Tongue (tissue), 3 donors: ENCODE measurements at places on chromosomes 1 and 21. TPM values are rescaled to one million over a fixed set of nuclear protein-coding genes. Genes with fewer than 3 reads are reported as not detected.
A peak's percentile ranks its signal among the peaks of the same experiment; 100 is the strongest.

DNA sequence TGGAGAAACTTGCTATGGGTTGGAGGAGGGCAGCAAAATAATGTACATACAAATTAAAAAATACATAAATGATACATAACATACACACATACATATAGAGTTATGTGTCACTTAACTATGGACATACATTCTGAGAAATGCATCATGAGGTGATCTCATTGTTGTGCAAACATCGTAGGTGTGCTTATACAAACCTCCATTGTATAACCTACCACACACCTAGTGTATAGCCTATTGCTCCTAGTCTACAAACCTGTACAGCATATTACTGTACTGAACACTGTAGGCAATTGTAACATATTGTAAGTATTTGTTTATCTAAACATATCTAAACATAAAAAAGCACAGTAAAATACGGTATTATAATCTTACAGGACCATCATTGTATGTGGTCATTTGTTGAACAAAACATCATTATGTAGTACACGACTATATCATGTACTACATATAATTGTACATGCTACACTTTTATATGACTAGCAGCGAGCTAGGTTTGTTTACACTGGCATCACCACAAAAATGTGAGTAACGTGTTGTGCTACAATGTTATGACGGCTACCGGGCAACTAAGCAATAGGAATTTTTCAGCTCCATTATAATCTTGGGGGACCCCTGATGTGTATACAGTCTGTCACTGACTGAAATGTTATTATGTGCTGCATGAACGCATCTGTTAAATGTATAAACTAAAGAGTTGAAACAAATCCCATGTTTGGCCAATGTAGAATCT, 35.5 kb downstream of the ITGB3BP start:
- DNase-seq, result peak; percentile 70

GRCh38 chr1:18336801-18337200, 143.9 kb upstream of the KLHDC7A start:
- DNase-seq, result no peak

- no peak for DNase-seq
These were observed 133.8 kb downstream of the GLIS1 start for GRCh38 chr1:53605181-53605580.

PIGC gene
- 24.6 TPM for total RNA-seq

DNA sequence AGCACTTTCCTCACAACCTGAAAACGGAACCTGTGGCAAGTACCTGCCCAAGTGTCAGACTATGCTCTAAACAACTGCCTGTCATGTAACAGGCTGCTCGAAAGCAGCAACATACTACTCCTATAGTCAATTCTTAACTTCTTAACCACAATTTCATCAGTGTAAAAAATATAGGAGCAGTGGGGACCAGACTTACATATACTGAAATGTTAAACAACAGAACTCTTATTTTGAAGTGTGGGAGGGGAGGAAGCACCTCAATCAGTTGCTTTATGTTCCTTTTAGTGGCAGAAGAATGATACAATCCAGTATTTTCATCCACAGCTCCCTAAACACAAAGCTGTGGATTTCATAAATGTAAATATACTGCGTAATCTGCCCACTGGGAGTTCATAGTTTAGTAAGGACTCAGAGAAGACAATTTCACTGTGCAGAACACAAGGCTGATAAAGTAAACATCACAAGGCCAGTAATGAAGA, 44.2 kb downstream of the WLS start:
- peak; percentile 60 for DNase-seq

DNA sequence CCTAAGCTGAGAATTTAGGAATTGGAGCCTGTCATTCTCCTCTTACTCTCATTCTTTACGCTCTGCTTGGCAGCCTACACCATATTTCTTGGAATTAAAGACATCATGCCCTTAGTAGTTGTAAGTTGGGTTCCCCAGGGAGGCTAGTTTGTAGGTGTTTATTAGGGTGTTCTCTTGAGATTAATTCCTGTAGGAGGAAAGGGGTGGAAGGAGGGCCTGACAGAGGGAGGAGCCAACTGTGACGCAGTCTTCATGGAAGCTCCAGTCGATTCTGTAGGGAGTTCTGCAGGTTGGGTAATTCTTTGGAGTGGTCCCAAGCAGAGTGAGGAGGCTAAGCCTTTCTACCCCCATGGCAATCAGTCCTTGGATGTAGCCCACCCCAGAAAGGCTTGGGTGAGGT, 111.4 kb downstream of the HHAT start:
- DNase-seq, result no peak

MYOG gene
- 256 TPM for total RNA-seq

OR6K3 gene
- total RNA-seq, result not detected

LDLRAD2 gene
- 0.21 TPM for total RNA-seq

TNFRSF4 gene
- total RNA-seq, result 2.9 TPM

- DNase-seq, result peak; percentile 5
These were observed 228.9 kb downstream of the TNR start for GRCh38 chr1:175514387-175514953.

SERINC2 gene
- 12.1 TPM for total RNA-seq

FAM167B gene
- total RNA-seq, result 0.31 TPM

DNA sequence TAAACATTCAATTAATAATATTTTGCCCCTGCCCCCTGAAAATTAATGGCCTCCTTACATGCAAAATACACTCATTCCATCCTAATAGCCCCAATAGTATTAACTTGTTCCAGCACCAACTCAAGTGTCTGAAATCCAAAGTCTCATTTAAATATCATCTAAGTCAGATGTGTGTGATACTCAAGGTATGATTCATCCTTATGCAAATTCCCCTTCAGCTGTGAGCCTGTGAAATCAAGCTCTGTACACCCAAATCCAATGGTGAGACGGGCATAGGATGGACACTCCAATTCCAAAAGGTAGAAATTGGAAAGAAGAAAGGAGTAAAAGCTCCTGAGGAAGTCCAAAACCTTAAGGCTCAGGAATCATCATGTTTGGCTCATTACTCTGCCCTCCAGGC, 83.5 kb downstream of the HHAT start:
- no peak for DNase-seq

GRCh38 chr1:206506405-206507283, 687 bp upstream of the RASSF5 start:
- no peak for DNase-seq

BLACAT1 gene
- 0.31 TPM for total RNA-seq

CLCA1 gene
- not detected for total RNA-seq

GRCh38 chr21:43758111-43758641, 17.9 kb downstream of the CSTB start:
- peak; percentile 77 for DNase-seq

DNA sequence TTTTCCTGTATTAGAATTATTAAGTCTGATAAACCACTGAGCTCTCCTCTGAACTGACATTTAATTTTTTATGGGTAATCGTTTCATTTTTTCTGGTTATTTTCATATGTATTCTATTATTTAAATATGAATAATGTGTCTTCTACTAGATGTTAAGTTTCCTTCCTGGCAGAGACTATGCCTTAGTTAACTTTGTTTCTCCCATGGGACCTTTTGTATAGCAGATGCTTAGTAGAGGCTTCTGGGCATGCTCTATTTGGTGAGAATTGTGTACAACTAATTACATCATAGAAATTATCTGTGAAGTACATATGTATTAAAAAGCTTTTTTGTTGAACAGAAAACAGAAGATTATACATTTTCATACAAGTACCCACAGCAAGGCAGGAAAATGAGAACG, 23.4 kb downstream of the CTBS start:
- DNase-seq, result no peak

DNA sequence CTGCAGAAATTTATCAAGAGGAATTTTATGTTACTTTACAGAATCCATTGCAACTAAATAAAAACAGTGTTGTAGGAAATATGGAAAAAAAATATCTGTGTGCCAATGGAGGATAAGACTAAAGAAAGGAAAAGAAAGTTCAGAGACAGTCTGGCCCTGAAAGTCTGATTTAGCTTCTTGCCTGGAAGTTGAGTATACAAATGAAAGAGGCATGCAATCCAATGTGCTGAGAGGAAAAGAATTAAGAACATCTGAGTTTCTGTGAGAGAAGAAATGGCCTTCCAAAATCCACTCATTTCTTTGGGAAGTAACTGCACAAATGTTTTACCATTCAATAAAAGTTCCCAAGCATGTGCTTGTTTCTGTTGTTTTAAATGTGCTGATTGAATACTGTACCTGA, 65.1 kb downstream of the LHX9 start:
- no peak for DNase-seq

DNA sequence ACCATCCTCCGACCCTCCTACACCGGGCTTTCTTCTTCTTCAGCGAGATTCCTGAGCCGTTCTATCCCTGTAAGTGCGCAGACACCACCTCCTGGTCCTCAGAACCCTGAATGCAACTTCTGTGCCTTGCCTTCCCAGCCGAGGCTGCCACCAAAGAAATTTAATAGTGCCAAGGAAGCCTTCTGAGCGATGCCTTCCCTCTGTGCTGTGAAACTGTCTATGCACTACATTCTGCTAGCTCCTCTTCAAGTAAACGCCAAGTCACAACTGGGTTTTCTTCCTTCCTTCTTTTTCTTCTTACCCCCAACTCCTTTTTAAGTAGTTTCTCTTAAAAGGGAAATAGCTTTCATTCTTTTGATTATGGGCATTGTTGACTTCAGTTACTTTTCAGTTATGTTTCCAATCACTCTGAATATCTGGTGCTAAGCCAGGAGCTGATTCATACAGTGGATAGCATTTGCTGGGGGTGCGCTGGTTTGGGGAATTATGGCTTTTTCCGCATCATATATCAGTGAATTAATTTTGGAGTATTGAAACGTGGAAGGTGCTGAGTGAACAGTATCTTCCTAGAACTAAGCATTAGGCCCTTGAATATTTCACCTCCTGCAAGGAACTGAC, 38.6 kb upstream of the GPR88 start:
- no peak for DNase-seq

DNA sequence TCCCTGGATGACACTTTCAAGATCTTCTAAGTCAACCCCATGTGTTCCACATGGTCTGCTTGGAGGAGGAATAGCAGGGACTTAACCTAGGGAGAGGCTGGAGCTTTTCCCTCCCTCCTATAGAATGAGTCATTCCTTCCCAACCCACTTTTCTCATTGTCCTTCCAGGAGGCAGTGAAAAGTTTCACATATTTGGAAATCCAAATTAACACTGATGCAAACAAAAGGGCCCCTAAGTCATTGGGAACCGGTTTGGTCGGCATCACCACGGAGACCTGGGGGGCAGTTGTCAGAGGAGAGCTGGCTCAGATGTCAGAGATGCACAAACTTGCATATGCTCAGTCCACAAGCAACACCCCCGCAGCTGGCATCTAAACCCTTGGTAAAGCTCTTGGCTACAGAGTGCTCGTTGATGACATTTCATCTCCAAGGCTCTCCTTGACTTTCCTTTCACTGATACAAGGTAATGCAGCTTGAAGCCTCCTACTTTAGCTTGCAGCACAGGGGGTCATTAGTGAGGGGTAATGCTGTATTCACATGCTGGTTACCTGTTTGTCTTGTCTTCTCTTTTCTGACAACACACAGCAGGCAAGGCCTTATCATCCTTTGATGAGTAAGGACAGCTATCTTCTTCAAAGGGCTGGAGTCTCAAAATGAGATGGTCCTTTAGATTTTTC, 12.3 kb upstream of the LRRC8D start:
- DNase-seq, result peak; percentile 35

- peak; percentile 73 for DNase-seq
These were observed at the start of gene PRELP for GRCh38 chr1:203475012-203475981. Gene PRELP (plus strand): TSS chr1:203475806. CDS start chr1:203483185, 7,379 bp downstream.

IQGAP3 gene
- 10.3 TPM for total RNA-seq

STIL gene
- 8.8 TPM for total RNA-seq

DNA sequence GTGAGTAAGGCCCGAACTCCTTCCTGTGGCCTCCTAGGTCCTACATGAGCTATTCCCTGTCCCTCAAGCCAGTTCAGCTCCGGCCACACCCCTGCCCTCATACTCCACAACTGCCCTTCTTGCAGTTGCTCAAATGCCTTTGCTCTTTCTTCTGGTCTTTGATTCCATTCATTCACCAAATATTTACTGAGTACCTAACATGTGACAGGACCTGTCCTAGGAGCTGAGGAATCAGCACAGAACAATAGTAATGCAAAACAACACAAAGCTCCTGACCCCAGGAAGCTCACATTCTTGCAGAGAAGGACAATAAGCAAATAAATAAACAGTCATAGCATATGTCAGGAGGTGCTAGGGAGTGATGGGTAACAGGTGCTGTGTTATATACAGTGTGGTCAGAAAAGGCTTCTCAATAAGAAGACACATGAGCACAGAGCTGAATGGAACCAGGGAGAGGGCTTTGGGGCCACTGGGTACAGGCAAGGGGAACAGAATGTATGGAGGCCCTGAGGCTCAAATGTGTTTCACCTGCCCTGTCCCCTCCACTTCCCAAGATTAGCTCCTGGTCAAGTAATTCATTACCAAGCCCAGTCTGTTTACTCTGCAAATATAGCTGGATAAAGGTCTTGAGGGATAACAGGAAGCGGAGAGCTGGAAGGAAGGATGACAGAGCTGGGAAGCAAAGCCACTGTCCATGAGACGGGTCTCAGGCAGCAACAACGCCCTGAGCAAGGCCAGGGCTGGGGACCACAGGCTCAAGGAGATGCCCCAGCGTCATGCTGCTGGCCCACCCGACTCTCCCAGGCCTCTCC, 145.1 kb downstream of the CSMD2 start:
- DNase-seq, result no peak

- DNase-seq, result no peak
These were observed 37.2 kb upstream of the TSPAN2 start for GRCh38 chr1:115126516-115126915.

DNA sequence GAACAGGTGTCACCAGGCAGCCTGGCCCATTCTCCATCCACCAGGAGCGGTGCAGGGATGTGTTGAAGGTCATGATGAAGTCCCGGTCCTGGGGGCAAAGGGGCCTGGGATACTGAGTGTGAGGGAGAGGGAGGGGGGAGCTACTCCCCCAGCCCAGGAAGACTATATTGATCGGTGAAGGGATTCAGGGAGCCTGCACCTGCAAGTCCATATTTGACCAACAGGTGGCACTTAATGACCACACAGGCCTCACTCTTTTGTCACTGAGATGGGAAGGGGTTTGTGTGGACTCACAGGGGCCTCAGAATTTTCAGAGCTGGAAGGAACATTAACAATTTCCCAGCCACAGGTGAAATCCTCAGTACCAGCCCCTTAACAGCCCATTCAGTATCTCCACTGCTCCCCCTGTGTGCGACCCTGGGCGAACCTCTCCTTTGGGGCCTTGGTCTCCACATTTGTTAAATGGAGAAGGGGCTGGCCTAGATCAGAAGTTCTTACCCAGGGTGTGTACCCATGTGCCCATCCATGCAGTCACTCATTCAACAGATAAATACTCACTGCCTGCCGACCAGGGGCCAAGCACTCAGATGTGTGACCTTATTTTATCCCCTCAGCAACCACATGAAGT, 55.6 kb downstream of the NKAIN1 start:
- peak; percentile 76 for DNase-seq
